ENCODE measurements at places on chromosomes 4 and X.

DNA sequence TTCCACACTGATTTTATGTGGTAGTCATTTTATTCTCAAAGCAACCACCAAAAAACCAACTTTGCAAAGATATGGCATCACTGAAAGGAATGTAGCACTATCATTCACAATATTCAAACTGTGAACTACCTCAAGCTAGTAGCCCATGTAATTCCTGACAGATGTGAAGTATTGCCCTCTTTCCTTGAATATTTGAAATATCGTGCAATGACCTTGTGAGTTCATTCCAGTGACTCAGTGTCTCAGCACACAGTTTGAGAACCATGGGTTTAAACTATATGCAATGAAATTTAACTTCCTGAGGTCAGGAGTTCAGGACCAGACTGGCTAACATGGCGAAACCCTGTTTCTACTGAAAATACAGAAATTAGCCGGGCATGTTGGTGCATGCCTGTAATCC is 20.9 kb upstream of the IQCM start:
- no peak for DNase-seq

DNA sequence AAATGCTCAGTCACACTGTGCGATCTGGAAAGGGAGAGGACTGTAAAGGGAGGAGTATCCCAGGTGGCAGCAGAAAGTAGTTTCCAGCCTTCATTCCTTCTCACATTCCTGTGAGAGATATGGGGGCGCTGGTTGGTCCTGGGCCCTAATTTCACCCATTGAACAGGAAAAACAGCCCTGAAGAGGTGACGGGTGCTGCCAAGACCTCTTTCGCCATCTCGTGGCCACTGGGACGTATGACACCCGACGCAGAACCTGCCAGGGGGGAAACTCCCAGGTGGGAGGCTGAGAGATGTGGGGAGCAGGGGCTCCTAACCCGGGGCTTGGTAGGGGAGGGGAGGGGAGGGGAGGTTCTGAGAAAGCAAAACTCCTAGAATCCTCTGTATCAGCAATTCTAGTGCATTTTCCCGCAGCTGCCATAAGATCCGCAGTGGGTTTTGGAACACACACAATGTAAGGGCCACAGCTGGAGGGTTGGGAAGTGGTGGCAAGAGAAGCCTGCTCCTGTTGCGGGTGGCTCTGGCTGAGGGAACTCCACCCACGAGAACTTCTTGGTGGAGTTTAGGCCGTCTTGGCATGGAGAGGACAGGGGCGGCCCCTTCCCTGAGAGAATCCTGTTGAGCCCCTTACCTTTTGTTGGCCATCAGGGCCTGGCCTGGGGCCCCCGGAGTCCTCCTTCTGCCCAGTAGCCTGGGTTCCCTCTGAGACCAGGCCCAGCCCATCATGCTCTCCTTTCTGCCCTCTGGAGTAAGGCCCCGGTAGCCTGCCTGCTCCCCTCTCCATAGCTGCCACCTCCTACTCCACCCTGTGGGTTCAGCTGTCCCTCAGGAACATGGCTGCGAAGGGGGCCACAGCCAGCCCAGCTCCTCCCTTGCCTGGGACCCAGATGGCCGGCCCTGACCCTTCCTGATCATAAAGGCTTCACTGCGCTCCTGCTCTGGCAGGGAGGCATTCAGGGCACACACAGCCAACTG is 134.1 kb downstream of the OR13H1 start:
- no peak for DNase-seq

DNA sequence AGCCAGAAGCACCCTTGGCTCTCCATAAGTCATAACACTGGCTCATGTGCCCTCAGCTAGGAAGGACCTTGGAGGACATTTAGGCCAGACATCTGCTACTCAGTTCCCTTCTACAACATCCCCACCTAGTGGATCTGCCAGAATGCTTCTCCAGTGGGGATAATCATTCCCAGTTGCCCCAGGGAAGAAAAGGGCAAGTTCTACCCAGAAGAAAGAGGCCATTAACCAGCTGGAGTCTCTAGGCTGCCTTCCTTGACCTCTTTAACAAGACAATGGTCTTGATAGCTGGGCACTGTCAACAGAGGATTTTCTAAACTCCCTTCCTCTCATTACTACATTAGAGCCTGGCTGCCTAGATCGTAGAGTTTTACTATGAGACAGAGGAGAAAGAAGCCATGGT is 42.0 kb downstream of the LGI2 start:
- peak; percentile 70 for DNase-seq

DNA sequence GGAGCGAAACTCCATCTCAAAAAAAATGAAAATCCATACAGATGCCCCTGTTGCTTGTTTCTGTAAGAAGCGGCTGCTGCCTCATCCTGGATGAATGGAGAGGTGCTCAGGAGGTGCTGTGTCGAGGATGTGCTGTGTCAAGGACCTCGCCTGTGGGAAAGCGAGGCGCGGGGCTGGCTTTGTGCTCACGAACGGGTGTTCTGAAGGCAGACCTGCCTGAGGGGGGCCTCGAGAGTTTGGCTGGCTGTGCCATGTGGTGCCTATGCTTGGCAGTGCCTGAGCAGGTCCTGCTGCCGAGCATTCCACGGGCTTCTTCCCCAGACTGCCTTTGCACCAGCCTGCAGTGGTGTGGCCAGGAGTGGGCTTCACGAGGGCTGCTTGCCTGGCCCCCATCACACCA is 61.5 kb downstream of the NSD2 start:
- no peak for DNase-seq

- peak; percentile 28 for DNase-seq
These were observed 77.4 kb downstream of the ANKRD17 start for GRCh38 chr4:73181231-73181630.

GRCh38 chr4:76984788-76985211 is 35.2 kb downstream of the SEPTIN11 start:
- no peak for DNase-seq

GRCh38 chr4:5399790-5400421 is 308.5 kb downstream of the EVC2 start:
- DNase-seq, result no peak

- no peak for DNase-seq
These were observed 41.0 kb downstream of the CEP44 start for GRCh38 chr4:174324725-174325124.
